Activated T-cell treated with anti-CD3 and anti-CD28 coated beads for 1 hour (primary cell): ENCODE measurements at places on chromosomes 5 and 9.

DNA sequence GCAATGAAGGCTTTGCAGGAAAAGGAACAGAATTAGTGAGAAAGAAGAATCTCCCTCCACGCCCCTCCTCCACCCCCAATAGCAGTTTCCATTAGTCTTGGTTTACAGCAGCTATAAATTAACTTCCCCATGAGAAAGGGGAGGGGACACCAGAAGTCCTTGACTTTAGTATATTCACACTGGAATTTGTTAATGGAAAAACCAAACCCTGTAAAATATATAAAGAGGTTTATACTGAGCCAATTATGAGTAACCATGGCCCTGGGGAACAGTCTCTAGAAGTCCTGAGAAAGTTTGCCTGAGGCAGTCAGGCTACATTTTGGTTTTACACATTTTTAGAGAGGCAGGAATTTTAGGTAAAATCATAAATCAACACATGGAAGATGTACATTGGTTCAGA is 88.5 kb downstream of the ALDH1A1 start:
- DNase-seq = no peak

DNA sequence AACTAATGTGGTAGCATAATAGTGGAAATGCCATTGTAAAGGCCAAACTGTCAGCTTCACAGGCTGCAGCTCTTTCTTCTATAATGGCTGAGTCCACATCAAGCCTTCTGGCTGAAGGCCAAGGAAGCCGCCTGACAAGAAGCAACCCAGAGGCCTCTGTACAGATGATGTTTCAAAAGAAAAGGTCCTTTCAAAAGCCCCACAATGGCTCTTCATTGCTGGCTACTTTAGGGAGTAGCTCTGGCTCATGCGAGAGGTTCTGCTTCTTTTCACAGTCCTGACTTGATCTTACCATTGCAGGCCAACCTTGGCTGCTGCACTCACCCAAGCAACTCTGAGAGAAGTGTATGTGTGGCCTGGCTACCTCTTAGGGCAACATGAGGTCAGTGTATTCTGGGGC is 54.5 kb upstream of the EQTN start:
- DNase-seq = no peak

GRCh38 chr9:110707419-110707818 is 38.8 kb downstream of the MUSK start:
- no peak for DNase-seq

DNA sequence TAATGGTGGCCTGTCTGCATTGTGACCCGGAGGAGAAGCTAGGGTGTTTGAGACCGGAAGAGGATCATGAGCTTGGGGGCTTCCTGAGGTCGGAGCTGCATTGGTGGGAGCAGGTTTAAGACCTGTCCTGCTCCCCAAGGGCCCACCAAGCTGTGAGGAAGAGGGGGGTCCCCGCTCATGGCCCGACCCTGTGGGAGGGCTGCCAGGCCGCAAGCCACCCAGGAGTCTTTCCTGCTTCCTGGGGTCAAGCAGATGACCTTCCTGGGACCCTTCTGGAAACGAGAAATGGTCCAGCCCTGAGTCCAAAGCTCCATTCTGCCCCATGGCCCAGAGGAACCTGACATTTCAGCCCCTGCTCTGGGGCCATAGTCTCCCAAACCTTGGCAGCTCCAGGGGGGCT is 61.5 kb upstream of the RNU6ATAC start:
- no peak for DNase-seq

DNA sequence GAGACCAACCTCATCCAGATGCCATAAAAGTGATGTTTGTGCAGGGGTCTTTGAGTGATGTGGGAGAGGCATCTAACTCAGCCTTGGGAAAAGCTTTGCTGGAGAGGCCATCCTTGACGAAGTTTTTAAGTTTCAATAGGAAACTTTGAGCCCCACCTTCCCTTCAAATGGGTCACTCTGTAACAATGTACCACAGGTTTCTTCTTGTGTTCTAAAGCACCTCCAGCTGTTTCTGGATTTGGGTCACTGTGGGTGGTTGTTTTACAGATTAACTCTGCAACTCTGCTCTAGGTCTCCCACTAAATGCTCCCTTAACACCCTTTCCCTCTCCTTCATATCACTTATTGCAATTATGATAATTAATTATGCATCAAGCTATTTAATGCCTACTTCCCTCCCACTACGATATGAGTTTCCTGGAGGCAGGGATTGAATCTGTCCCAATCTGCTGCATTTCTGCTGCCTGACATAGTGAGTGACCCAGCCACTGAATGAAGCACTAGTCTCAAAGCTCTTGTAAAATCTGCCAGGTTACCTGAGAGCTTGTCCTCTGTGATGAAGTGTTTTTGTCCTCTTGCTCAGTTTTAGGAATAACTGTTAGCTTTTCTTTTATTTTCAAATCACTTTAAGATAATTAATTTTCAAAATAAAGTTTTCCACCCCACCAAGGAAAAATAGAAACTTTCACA is 60.5 kb upstream of the PUM3 start:
- no peak for DNase-seq

DNA sequence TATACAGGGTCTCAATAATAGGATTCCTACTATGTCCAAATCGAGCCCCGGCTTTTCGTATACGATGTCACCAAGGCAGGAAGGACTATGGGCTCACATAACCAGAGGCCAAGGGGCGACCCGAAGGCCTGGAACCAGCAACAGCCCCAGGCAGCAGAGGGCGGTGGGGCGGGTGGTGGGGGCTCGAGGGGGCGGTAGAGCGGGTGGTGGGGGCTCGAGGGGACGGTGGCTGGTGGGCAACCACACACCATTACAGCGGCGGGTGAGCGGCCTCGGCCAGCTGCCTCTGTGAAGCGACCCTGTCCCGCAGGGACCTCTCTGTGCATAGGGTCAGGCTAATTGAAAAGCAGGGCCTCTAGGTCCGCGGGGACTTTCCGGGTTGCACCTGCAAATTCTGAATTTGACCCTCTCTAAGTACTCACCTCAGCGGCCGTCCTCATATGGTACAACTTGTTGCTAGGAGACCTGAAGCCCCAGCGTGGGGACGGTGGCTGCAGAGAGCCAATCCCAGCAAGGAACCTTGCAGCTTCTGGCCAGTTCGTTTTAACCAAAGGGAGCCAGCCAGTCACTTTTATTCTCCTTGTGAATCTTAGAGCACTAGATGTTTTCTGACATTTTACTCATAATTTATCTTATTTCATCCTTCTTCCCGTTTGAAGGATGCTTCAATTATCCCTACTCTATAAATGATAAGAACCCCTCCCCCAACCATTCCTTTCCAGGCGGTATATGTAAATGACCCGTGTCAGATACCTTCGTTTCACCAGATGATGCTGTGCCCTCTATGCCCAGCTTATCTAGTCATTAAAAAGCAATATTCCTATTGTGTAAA is at the start of gene NME5:
Gene NME5, minus strand, starts transcription at position 480 of the 832 bp plus-strand sequence. CDS start 648 bp downstream, outside the sequence.
- no peak for DNase-seq

DNA sequence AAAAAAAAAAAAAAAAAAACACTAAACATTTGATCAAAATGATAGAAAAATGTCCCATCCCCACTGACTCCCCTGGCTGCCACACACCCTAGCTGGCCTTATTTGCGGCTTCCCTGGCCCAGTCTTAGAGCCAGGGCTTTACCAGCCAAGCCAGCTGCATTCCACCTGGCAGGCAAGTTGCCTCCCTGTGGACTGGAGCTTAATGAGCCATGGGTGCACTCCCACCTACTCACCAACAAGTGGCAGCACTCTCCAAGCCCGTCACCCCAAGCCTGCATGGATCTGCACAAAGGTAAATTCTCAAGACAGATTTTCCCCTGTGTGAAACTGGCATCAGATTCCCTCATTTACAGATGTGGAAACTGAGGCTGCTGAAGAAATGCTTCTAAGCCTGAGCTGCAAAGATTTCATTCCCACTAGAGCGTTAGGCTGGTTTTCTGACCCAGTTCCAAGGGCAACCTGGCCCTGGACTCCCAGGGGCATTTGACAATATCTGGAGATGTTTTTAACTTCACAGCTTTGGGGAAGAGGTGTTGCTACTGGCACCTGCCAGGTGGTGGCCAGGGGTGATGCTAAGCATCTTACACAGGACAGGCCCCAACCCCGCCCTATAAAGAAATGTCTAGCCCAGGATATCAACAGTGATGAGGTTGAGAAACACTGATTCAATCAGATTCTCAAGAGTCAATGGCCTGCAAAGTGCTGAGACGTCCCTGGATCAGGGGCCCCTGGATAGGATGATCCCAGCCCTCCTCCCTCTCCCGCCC is 21.9 kb upstream of the VDAC1 start:
- DNase-seq = peak; percentile 36

GRCh38 chr9:116422119-116422979 is 264.8 kb upstream of the TRIM32 start:
- DNase-seq = no peak

DNA sequence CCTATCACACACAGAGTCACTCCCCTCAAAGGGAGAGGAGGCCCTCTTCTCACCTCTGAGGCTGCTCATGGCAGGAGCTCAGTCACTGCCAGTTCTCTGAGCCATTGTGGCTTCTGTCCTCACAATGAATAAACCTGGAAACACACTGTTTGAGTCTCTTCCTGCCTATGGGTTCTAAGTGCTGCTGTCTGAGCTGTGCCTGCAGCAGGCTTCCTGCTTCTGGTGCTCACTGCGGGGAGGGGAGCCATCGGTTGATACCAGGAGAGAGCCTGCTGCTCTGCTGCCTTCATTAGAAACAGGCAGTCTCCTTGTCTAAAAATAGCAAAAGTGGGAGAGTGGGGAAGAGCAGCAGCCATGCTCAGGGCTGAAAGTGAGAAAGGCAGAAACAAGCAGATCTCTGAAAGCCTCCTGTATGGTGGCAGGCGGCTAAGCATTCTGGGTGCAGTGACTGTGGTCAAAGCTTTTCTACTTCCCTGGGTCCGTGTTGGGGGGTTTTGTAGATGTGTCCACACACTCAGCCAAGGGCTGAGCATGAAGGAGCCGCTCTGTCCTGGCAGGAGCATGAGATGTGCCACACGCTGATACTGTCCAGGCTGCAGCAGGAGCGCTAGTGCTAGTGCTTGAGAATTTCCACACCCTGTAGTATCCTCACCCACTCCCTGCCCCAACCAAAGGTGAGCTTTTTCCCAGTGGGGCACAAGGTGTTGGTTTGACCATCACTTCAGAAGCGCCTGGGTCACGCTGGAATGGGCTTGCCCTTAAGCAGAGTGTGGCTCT is 34.2 kb downstream of the PRKACG start:
- no peak for DNase-seq

GRCh38 chr5:91417219-91417618 is 34.1 kb upstream of the ARRDC3 start:
- DNase-seq = no peak

- no peak for DNase-seq
These were observed 153.0 kb downstream of the FER start for GRCh38 chr5:108900668-108901067.

- DNase-seq = no peak
These were observed 17.7 kb downstream of the ANGPTL2 start for GRCh38 chr9:127104581-127105311.

DNA sequence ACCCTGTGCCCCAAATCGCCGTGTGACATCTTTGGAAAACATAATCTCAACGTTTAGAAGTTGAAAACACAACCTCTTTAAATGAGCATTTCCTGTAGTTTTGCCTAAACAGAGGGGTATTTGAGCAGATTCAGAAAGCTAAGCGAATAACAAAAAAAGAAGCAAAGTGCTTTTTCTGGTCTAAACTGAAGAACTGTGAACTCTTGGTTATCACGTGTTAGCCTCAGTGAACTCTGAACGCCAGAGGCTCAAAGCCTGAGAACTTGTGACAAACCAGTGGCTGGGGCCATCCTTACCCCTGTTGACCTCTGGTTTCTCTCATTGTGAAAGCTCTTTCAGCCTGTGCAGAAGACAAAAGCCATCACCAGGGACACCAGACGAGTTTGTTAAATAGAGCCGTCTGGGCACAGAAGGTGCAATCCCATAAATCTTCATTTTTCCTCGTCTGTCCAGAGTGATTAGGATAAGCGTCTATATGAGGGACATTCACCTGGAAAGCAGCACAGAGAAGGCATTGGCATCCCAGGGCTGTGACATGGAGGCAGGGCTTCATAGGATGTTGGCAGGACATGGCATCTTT is 61.4 kb upstream of the ICE1 start:
- DNase-seq = no peak

GRCh38 chr5:172795318-172795977 is 24.5 kb upstream of the DUSP1 start:
- no peak for DNase-seq

DNA sequence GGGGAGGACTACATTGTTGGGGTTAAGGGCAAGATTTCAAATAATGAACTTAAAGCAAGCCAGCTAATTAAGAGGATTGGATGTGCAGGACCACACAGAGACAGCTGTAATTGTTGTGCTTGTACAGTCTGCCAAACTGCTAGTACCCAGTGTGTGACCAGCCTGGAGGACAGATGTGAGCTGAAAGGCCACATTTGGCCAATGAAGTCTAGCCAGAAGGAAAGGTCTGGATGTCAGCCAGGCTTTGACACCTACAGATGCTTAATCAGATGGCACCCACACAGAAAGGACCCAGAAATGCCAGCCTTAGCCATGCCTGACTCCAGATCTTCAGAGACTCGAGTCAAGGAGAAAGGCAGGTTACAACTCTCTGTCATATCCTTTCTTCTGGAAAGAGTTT is 491.1 kb downstream of the KIF4B start:
- no peak for DNase-seq

GRCh38 chr5:98791898-98792580 is 18.6 kb downstream of the RGMB start:
- no peak for DNase-seq

DNA sequence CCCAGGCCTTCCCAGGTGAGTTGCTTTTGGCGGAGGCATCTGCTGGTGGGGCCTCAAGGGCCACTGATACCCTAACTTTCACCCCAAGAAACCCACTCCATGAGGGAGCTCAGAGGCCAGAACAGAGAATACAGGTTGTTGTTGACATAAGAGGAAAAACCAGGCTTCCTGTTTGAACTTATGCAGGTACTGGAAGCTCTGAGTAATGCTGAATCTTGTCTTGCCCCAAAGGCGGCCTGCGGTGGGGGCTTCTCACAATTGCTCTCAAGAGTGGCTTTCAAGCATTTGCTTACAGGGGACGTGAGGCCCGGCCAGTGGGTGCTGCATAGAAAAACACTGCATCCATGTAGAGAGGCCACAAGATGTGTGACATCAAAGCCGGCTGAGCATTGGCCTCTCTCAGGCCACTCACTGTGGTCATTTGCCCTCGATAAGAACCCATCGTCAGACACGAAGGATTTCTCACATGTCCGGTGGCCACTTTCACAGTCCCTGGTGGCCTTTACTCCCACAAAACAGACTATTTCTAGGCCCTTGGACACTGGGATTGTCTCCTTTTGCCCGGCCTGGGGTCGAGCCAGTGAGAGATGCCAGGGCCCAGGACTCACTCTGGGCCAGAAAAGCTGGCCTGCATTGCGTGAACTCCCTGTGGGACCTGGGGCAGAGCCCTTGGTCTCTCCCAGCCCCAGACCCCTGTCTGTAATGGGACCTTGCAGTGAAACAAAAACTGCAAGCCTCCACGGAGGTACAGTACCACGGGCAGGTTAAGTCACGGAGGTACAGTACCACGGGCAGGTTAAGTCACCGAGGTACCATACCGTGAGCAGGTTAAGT is 34.5 kb upstream of the TCF7 start:
- DNase-seq = peak; percentile 66

DNA sequence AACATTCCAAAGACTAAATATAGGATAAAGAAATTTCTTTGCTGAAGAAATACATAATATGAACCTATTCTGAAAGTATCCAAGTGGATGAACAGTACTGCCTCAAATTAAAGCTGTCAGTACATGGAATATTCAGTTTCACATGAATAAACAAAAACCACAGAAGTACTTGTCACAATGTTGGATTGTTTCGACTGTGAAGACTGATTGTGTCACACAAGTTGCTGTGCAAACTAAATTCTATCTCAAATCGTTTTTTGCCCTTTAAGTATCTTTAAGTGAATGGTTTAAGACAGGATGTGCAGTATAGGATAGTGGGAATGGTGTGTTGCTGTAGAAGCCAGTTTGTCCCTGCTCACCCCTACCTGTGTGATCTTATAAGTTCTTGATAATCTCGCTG is 137.4 kb upstream of the OTULINL start:
- no peak for DNase-seq
